Hypothalamus (tissue), 51 donors: ENCODE measurements at places on chromosomes 13 and 19.

GRCh38 chr13:77580748-77581147, 45.2 kb downstream of the SCEL start:
- no peak for DNase-seq

- DNase-seq: no peak
These were observed 64.8 kb upstream of the KCTD15 start for GRCh38 chr19:33731881-33732280.

DNA sequence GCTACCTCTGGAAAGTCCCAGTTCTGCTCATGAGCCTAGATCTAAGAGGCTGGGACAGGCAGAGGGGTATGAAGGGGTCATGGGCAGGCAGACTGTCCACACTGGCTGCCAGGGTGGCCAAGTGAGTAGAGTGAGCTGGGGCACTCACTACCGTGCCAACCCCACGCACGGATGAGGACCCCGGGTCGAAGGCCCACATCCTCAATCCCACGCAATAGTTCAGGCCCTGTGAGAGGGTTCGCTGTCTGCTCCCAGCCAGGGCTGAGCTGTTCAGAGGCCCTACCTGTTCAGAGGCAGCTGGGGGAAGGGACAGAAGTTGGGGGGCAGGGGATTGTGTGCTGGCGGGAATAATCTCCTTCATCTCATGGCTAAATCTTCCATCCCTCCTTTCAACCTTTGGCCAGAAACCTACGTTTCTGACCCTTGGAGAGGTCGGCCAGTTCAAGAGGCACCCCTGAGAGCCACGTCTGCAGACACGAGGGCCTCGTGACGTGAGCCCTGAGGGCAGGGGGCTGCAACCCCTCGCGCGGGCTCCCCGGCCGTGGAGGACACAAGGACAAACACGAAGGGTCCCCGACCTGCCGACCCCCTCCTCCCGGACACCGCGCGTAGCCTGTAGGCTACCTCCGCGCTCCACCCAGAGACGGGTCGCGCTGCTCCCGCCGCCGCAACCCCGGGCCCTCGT, 1.0 kb upstream of the RPS5 start:
- no peak for DNase-seq

- no peak for DNase-seq
These were observed 2504.6 kb downstream of the PCDH9 start for GRCh38 chr13:64725492-64725891.

GRCh38 chr13:30865123-30866049, 40.7 kb upstream of the MEDAG start:
- peak; percentile 66 for DNase-seq

- DNase-seq: peak; percentile 78
These were observed at the start of the genes BIVM and POGLUT2 for GRCh38 chr13:102798581-102799425. Gene BIVM, plus strand, starts transcription at chr13:102799119. Its CDS starts 8,149 bp downstream, at chr13:102807268. Gene POGLUT2, minus strand, starts transcription at chr13:102798976. Its CDS starts 306 bp downstream, at chr13:102798670.

GRCh38 chr19:43651758-43652545, 12.3 kb upstream of the CADM4 start:
- DNase-seq: peak; percentile 36

DNA sequence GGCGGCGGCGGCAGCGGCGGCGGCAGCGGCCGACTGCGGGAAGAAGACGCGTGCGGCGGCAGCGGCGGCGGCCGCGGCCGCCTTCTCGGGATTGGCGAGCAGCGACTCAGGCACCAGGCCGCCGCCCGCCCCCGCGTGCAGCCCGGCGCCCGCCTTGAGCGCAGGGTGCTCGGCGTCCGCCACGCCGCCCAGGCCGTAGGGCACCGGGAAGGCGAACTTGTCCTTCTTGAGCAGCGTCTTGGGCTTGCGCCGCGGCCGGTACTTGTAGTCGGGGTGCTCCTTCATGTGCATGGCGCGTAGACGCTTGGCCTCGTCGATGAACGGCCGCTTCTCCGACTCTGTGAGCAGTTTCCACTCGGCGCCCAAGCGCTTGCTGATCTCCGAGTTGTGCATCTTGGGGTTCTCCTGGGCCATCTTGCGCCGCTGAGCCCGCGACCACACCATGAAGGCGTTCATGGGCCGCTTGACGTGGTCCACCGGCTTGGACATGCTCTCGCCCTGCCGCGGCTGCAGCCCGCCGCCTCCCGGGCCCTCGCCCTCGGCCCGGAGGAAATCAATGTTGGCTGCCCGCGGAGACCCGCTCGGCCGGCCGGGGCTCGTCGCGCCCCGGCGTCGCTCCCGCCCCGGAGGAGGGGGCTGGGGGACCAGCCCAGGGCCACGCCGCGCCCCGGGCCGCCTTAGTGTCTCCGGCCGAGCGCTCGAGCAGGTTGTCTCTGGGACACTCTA, 621 bp downstream of the SOX21 start:
- DNase-seq: no peak

DNA sequence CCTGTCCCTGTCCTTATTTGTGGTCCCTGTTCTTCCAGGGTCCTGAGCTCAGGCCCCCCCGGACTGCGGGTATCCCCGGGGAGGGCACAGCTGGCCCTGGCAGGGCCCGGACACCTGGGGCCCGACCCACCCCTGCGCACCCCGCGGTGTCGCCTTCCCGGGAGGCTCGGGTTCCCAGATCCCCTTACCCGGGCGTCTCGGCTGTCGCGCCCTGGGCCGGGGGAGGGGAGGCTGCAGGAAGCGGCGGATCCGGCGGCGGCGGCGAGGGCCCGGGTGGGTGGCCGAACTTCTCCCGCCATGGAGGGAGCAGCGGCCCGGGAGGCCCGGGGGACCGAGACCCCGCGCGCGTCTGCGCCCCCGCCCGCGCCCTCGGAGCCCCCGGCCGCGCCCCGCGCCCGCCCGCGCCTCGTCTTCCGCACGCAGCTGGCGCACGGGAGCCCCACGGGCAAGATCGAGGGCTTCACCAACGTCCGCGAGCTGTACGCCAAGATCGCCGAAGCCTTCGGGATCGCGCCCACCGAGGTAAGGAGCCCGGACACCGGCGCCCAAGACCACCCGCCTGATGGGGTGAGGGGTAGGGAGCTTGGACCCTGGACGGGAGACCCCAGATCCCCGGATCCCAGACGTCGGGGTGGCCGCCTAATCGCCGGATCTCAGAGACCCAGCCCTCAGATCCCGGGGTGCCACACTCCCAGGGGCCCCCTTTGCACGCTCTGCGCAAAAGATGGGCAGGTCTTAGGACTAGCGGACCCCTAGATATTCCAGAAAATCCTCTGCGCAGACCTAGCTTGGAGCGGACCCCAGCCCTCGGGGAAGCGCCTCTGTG, at the start of gene GIPC3:
TSS of gene GIPC3 (plus strand) at position 178 of the 826 bp plus-strand sequence. CDS start at position 298, 120 bp downstream.
- no peak for DNase-seq

- no peak for DNase-seq
These were observed 3.7 kb downstream of the ATP4A start for GRCh38 chr19:35559781-35560180.

GRCh38 chr13:110700641-110701040, 5.3 kb downstream of the CARS2 start:
- no peak for DNase-seq

DNA sequence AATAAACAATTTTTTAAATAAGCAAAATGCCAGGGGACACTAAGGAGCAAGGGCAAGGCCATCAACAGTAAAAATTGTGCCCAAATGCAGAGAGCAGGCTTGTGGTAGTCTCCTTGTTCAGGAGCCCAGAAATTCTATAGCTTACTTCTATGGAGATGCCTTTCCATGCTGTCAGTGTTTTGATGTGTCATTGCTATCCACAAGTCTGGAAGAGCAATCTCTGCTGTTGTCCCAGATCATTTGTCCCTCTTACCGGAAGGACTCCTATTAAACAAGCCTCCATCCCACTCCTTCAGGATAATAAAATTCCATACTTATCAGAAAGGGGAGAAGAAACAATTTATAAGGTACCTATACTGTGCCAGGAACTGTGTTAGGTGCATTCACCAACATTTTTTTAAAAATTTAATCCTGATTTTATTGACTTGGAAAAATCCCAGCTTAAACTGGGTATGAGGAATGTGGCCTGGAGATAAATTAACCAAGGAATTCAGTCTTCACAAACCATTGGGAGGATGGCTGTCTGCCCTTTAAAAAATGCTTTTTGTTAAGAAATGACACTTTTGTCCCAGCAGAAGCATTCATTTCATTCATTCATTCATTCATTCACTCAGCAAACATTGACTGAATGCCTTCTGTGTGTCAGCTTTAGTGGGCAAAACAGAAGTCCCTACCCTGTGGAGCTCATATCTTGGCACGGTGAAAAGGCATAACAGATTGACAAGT, 26.8 kb upstream of the CYSLTR2 start:
- DNase-seq: no peak

- peak; percentile 41 for DNase-seq
These were observed 815 bp downstream of the MAP3K10 start for GRCh38 chr19:40191836-40192646.
